Activated T-helper 1 cell treated with anti-CD3 and anti-CD28 coated beads, Interleukin-12 subunit alpha, Interleukin-12 subunit beta, Interleukin-2, Interleukin-4 antibody, amounts not matched to agents 30 ng/mL and 10 ng/mL and 1 ng/mL, durations not matched to agents 14 hours and 24 hours and 36 hours (primary cell): ENCODE measurements at places on chromosomes 5 and 9.

GRCh38 chr9:69937360-69937759 lies 106.3 kb upstream of the MAMDC2 start:
- no peak overlapping the region for H3K4me3 ChIP-seq
- H3K27ac ChIP-seq, result no peak overlapping the region
- H3K27me3 ChIP-seq, result peaks cover 10% of the 10 kb centered on the region

DNA sequence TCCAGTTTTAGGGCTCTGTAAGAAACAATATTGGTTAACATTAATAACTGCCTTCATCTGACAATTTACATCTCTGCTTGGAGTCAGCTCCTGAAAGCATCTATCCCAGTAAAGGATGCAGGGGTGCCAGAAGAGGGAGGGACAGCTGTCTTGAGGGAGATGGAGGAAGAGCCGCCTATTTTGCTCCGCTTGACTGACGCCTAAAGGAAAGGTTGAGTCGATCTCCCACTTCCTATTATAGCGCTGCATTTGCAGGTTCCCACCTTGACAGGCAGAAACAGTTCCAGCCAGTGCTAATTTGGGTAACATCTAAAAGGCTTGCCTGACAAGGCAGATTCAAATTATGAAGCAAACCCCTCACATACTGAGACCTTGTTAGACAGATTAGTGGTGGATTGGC lies 374.6 kb downstream of the SPATA31D1 start:
- no peaks in the 10 kb centered on the region for H3K4me1 ChIP-seq
- H3K27me3 ChIP-seq, result no peaks in the 10 kb centered on the region
- H3K27ac ChIP-seq, result no peak overlapping the region
- H3K4me3 ChIP-seq, result no peak overlapping the region
- H3K36me3 ChIP-seq, result no peaks in the 10 kb centered on the region

DNA sequence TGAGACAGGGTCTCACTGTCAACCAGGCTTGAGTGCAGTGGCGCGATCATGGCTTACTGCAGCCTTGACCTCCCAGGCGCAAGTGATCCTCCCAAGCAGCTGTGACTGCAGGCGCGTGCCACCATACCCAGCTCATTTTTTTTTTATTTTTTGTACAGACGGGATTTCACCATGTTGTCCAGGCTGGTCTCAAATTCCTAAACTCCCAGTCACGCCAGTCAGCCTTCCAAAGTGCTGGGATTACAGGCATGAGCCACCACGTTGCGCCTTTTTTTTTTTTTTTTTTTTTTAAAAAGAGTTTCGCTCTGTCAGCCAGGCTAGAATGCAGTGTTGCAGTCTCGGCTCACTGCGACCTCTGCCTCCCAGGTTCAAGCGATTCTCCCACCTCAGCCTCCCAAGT lies 27.1 kb upstream of the SRP19 start:
- no peak overlapping the region for H3K4me3 ChIP-seq
- H3K4me1 ChIP-seq, result peaks cover 7% of the 10 kb centered on the region
- H3K27me3 ChIP-seq, result no peaks in the 10 kb centered on the region
- H3K36me3 ChIP-seq, result peaks cover 23% of the 10 kb centered on the region

GRCh38 chr5:32090026-32090754 lies 83.9 kb downstream of the GOLPH3 start:
- DNase-seq, result no peak
- H3K4me1 ChIP-seq, result no peaks in the 10 kb centered on the region
- no peak overlapping the region for H3K27ac ChIP-seq
- no peak overlapping the region for H3K4me3 ChIP-seq
- H3K36me3 ChIP-seq, result no peaks in the 10 kb centered on the region
- no peaks in the 10 kb centered on the region for H3K27me3 ChIP-seq

- H3K27me3 ChIP-seq, result peaks cover 2% of the 10 kb centered on the region
- peaks cover 2% of the 10 kb centered on the region for H3K36me3 ChIP-seq
- peak within 1 kb of the TSS; percentile 82 for H3K27ac ChIP-seq
- no peak for DNase-seq
- H3K4me1 ChIP-seq, result peaks cover 42% of the 10 kb centered on the region
Observed at GRCh38 chr5:157670662-157671591, at the start of gene C5orf52. C5orf52 (plus strand) TSS chr5:157671533; CDS start chr5:157671615, 82 bp downstream.

DNA sequence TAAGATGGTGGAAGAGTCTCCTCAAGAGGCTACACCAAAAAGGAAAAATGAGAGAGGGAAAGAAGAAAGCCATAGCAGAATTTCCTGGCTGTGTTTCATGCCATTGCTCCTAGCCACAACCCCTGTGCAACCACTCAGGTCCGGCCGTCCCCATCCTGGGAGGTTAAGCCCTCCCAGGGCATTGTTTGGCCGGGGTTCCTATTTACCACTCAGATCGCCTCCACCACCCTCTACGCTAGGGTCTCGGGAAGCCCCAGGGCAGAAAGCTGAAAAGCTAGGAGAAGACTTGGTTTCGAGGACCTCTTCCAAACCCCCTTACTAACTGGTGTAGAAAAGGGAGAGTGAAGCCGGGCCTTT lies 715 bp downstream of the RC3H2 start:
- peak overlapping the region; percentile 89 for H3K27ac ChIP-seq
- peak overlapping the region; percentile 95 for H3K4me3 ChIP-seq
- peaks cover 11% of the 10 kb centered on the region for H3K36me3 ChIP-seq
- H3K27me3 ChIP-seq, result no peaks in the 10 kb centered on the region
- H3K4me1 ChIP-seq, result peaks cover 52% of the 10 kb centered on the region

DNA sequence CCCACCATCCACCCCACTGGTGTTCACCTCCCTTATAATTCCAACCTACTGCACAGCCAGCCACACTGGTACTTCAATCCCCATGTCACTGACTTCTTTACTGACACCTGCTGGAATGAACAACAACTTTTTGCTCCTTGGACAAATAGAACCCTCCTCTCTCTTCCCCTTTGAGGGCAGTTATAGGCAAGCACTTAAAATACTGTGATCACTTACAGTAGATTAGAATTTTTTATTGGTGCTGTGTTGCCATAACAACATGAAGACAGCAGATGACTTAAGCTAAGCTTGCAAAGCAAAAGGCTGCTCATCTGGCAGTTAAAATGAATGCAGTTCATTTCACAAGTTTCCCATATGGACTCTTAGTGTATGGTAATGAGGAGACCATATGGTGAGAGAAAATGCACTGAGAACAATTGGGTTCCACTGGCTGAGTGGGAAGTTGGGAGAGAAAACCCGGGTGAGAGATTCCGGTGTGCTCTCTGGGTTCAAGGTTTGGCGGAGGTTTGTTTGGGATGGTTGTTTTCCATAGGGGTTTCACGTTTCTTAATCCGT lies 374.3 kb downstream of the EBF1 start:
- no peaks in the 10 kb centered on the region for H3K36me3 ChIP-seq
- peaks cover 9% of the 10 kb centered on the region for H3K27me3 ChIP-seq
- H3K27ac ChIP-seq, result no peak overlapping the region

GRCh38 chr9:87497604-87498045 lies at the start of gene DAPK1:
DAPK1 (plus strand) TSS chr9:87497867; CDS start chr9:87499078, 1,211 bp downstream.
- H3K4me3 ChIP-seq, result no peak within 1 kb of the TSS
- DNase-seq, result no peak
- peaks cover 10% of the 10 kb centered on the region for H3K4me1 ChIP-seq
- no peak within 1 kb of the TSS for H3K27ac ChIP-seq
- no peaks in the 10 kb centered on the region for H3K36me3 ChIP-seq

- no peak overlapping the region for H3K27ac ChIP-seq
- H3K4me1 ChIP-seq, result no peaks in the 10 kb centered on the region
- H3K36me3 ChIP-seq, result no peaks in the 10 kb centered on the region
- H3K27me3 ChIP-seq, result peaks cover 4% of the 10 kb centered on the region
Observed at GRCh38 chr9:85478847-85479246, 262.9 kb downstream of the AGTPBP1 start.

GRCh38 chr9:100286257-100286656 lies 66.5 kb downstream of the TEX10 start:
- no peaks in the 10 kb centered on the region for H3K27me3 ChIP-seq
- H3K4me3 ChIP-seq, result no peak overlapping the region
- DNase-seq, result no peak
- H3K36me3 ChIP-seq, result peaks cover 38% of the 10 kb centered on the region
- H3K4me1 ChIP-seq, result no peaks in the 10 kb centered on the region

- no peak for DNase-seq
- no peak overlapping the region for H3K4me3 ChIP-seq
- peaks cover 76% of the 10 kb centered on the region for H3K4me1 ChIP-seq
- no peaks in the 10 kb centered on the region for H3K27me3 ChIP-seq
Observed at GRCh38 chr5:178149199-178149932, 4.3 kb downstream of the NHP2 start.
